SK-N-MC (cell line): ENCODE measurements at places on chromosomes 12 and 14.

DNA sequence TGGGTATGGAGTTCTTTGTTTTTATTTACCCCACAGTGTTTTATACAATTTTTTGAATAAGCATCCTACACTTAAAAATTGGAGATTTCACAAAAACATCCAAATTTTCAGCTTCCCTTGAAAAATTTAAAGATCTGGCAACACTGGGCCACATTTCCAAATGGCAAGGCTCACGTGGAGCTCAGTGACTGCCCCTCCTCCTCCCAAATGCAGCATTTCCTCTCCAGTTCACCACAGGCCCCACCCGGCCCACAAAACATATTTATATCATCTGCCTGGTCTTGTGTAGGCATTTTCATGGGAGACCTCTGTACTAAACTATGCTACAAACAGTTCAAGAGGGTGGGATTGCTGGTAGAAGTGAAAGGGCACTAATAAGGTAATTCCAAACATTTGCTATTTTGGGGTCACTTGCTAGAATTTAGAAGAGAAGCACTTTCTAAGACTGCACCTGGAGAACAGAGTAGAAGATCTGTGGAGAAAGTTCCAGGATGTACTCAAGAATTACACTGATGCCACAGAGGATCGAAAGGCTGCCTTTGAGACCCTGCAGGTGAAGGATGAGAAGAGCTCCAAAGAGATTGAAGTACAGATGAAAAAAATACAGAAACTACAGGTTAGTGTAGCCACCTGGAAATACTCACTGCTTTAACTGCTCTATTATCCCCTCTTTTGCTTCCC is 7.3 kb downstream of the FKBP11 start:
- no peak for DNase-seq

DNA sequence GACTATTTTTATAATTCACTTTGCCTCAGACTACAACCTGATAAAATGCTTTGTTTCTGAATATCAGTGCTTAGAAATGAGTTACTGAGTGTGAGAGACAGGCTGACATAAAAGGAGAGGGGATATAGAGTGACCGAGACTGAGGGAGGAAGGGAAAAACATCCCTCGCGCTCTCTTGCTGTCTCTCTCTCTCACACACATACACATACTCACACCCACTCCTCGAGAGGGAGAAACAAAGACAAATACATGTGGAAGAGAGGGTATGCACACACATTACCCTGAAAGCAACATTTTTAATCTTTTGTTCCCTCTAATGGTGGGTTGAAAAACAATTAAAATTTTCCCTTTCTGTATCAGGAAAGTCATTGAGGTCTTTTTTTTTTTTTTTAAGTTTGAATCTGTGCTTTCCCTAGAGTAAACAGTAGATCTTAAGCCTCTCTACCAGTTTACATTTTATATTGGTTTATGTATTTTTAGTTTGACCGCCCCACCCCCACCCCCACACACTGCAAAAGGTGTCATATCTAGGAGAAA is 45.3 kb downstream of the FRS2 start:
- DNase-seq: no peak

DNA sequence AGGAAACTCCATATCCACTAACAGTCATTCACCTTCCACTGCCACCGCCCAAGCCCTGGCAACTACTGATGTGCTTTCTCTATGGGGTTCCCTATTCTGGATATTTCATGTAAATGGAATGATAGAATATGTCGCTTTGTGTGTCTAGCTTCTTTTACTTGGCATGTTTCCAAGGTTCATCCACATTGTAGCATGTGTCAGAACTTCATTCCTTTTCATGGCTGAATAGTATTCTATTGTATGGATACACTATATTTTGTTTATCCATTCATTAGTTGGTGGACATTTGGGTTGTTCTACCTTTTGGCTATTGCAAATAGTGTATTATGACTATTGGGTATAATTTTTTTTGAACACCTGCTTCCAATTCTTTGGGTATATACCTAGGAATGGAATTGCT is 8.6 kb downstream of the POU6F1 start:
- no peak for DNase-seq

DNA sequence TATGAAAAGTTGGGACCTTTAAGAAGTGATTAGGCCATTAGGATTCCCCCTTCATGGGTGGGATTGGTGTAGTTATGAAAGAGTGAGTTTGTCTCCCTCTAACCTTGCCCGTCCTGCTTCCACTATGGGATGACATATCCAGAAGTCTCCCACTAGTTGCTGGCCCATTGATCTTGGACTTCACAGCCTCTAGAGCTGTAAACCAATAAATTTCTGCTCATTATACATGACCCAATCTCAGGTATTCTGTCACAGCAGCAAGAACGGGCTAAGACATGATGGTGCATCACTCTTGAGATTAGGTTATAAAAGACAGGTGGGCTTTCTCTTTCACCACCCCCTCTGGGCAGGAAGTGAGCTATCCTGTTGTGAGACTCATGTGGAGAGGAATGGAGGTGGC is 8.6 kb upstream of the SMOC1 start:
- DNase-seq: no peak

GRCh38 chr12:101599771-101600484 is 5.2 kb downstream of the MYBPC1 start:
- no peak for DNase-seq

DNA sequence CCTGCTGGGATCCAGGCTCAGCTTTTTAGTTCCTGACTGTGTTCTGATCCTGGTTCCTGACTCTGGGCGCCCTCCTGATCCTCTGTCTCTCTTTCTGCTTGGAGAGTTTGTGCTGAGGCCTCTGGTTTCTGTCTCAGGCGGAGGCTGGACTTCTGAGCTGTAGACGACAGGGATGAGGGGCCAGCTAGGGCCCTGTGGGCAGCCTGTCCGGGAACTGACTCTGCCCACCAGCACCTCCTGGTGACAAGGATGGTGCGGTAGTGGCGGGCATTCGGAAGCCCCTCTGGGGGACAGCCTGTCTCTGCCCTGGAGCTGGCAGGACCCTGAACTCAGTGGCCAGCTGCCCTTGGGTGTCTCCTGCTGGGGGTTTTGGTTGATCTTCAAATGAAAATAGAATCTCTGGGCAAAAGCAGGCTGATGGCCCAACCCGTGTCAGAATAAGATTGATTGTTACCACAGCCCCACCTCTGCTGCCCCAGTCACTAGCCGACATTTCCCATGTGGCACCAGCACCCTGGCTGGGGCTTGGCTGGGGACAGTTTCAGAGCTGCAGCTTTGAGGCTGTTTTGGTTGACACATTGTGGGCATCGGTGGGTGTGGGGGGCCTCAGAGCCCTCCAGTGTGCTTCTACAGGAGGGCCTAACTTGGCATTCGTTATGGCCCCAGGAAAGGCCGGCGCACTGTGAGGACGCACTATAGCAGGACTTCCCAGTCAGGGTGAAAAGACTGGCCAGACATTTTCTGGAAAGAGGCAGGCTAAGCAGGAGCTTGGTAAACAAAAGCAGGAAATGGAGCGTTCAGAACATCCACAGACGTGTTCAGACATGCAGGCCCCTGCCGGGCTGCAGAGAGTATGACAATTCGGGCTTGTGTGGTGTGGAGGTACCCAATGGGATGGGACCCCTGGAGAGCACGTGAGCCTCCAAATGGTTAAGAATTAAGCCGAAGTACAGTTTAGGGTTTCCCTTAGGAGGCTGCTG is 16.2 kb downstream of the KRT80 start:
- DNase-seq: no peak

GRCh38 chr12:4540170-4540569 is 1.5 kb downstream of the RAD51AP1 start:
- no peak for DNase-seq

DNA sequence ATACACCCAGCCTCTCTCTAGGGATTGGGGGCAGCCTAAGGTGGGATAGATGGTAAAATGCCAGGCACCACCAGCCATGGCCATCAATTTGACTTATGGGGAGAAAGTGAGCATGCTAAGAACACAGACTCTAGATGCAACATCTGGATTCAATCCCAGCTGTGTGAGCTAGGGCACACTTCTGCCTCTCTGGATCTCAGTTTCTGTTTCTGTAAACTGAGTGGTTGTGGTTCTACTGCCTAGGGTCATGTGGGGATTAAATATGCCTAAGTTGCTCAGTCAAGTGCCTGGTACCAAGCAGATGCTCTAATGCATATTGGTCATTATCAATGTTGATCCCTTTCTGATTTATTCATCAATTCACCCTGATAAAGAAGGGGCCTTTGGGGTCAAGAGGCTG is 12.6 kb upstream of the OAS1 start:
- DNase-seq: no peak

- no peak for DNase-seq
Observed at GRCh38 chr14:31990926-31991572, 86.1 kb upstream of the ARHGAP5 start.

- DNase-seq: no peak
Observed at GRCh38 chr12:2543801-2544200, 251.0 kb upstream of the FKBP4 start.

GRCh38 chr14:99216191-99216590 is 55.8 kb downstream of the BCL11B start:
- no peak for DNase-seq

GRCh38 chr12:49294804-49295081 is 204 bp upstream of the PRPH start:
- DNase-seq: no peak

GRCh38 chr12:58939399-58940100 is 19.2 kb upstream of the LRIG3 start:
- no peak for DNase-seq

DNA sequence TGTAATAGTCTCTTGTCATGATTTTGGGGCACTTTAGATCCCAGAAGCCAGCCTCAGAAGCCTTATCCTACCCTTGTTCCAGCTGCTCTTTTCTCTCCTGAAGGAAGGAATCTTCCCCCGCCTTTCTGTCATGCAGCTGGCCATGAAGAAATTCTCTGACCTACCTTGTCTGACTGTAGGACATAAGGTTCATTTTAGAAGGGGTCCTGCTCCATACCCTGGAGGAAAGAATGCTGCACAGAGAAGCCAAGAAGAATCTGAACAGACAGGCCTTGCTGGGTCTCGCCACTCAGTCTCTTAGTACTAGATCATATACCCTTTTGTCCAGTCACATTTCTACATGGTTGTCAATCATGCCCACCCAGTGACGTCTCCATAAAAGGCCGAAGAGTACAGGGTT is 6.2 kb upstream of the TMCC3 start:
- no peak for DNase-seq

DNA sequence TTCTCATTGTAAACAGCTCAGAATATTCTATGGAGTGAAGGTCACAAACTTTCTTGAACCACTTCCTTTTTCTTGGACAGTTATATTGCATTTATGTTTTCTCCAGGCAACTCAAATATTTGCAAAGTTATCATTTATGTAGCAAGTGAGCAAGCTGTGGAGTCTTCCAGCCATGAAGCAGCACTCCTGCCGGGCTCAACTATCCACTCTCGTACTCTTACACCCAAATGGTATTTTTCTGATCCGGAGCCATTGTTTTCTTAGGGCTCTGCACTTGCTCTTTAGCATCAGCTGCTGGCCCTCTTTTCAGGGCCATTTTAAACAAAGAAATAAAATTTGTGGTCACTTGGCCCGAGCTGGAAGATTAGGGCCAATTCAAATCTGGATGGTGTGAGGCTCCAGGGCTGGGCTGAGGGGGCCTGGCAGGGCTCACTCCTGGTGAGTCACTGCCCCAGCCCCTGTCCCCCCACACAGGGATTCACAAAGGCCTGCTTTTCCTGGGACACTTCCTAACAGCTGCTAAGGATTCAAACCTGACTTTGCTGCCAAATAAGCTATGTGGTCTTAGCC is 19.7 kb downstream of the SYNE3 start:
- DNase-seq: no peak

DNA sequence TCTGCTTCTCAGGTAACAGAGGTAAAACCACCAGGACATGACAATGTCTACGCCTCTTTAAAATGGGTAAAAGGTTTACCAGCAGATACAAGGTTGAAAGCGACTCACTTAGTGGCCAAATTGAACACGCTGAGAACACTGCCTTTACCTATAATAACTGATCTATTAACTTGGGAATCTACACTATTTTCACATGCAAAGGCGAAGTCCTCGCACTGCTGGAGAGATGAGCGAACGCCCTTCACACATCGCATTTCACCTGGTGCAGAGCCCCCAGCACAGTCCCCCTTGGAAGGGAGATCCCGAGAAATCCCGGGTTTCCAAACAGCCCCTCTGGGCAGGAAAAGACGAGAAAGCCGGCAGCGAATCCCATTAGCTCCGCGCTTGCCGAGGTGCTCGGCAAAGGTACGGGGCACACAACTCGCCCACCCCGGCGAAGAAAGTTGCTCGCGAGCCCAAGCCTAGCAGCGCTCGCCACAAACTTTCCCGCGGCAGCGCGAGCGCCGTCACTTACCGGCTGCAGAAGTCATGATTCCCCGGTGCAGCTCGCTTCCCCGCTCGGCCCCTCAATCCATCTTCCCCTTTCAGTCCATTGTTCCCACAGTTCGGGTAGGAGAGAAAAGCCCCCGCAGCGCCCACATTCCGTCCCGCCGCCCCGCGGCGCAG is 423 bp downstream of the FGD6 start:
- no peak for DNase-seq

- no peak for DNase-seq
Observed at GRCh38 chr12:57864442-57865083, 18.0 kb upstream of the CTDSP2 start.

GRCh38 chr14:96225213-96225612 is 20.6 kb downstream of the BDKRB2 start:
- DNase-seq: no peak

- no peak for DNase-seq
Observed at GRCh38 chr12:2417481-2418160, 364.8 kb downstream of the CACNA1C start.

DNA sequence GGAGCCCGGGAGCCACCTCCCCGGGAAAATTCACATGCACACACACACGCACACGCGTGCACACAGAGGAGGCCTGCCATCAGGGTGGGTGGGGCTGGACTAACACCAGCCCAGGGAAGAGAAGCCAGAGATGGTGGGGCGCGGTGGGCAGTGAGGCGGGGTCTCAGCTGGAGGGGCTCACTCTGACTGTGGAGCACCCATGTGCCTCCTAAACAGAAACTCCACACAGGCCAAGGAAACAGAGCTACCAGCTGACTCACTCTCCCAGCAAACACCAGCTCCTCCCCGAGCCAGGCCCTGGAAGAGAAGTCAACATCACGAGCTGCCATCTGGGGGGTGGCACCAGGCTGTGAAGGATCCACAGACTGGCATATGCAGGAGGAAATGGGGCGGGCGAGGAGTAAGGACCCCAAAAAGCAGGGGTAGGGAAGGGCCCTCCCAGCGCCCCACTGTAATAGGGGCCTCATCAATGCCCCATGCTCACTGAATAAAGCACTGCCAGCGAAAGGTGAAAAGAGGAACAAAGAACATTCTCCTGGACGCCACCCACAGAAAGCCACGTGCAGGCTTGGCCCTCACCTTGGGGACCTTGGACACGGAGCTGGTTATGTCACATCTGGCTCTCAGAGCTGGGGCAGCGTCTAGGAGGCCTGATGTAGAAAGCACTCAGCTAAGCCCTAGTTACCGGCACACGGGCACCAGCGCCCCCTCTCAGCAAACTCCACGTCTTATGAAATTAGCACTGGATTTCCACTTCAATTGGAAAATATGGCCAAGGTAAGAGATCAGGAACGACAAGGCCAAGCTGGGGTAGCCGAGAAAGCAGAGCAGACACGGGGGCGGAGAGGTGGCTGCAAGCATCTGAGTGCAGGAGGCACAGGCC is 8.4 kb upstream of the INF2 start:
- no peak for DNase-seq
